Tibial nerve (tissue), 4 donors: ENCODE measurements at places on chromosomes 7 and 10. TPM values are rescaled to one million over a fixed set of nuclear protein-coding genes. Genes with fewer than 3 reads are reported as not detected.

GRCh38 chr7:130288829-130289228, 4.1 kb upstream of the CPA4 start:
- DNase-seq: no peak

- no peak for DNase-seq
Measured at GRCh38 chr7:46580766-46581165, 659.7 kb upstream of the IGFBP3 start.

GRCh38 chr7:101154693-101155102, 422 bp downstream of the AP1S1 start:
- DNase-seq: no peak

DNA sequence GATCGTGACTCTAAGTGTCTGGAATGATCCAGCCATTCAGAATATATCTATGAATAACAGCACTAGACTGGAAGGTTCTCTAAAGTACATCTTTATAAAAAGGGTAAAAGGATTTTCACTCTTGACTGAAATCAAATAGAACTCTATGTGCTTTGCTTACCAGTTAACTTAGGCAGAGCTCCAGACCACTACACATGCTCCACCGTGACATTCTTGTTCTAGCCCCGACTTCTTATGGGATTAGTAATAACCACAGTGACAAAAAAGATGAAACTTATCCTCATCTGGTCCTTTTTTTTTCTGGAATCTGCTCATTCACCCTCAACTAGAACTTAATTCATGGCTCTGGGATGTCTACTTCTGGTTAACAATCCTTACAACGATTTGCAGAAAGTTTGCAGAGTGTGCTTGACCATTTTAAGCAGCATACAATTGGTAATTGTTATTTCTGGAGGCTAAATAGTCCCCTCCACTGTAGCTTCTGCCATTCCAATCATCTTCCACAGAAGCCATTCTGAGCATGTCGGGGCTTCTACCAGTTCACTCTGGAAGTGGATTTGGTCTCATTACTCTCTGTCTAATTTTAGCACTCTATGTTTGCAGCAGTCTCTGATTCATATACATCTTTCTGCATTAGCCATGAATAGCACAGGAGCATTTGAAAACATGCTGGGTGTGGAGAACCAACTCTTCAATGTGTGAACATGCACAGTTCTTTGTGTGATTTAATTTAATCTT, 163.7 kb upstream of the CDC14C start:
- no peak for DNase-seq

GRCh38 chr7:159370-160270, 32.8 kb upstream of the FAM20C start:
- no peak for DNase-seq

Gene LIPK
- not detected for total RNA-seq

Gene ACTR3C
- total RNA-seq: 0.44 TPM

Gene FXYD4
- total RNA-seq: not detected
